Ureter (tissue), 1 donor: ENCODE measurements at places on chromosomes 1 and 21. TPM values are rescaled to one million over a fixed set of nuclear protein-coding genes. Genes with fewer than 3 reads are reported as not detected.

Gene ABCB10
- 13.7 TPM for total RNA-seq

DNA sequence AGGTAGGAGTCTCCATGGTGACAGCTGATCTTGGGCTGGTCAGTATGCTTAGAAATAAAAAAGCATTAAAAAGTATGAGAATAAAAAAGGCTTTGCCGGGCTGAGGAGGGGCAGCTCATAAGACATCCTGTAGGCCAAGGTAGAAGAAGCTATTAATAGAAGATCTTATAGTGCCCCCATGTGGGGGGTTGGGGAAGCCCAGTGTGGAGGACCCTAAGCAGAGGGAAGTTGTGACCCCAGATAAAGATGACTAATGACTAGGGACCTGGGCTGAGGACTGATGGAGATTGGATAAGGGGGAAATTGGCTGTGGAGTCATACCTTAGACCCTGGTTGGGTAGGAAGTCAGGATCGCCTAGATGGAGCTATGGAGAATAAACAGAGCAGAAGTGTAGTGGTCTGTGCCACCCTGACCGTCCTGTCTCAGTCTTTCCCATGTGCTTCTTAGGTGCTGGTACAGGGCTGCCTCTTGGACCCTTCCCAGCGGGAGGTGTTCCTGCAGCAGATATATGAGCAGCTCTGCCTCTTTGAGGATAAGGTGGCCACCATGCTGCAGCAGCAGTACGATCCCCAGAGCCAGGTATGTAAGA, 25.0 kb downstream of the SZT2 start:
- DNase-seq = no peak

Gene LAD1
- total RNA-seq = 186 TPM

Gene CYP4X1
- 6.0 TPM for total RNA-seq

DNA sequence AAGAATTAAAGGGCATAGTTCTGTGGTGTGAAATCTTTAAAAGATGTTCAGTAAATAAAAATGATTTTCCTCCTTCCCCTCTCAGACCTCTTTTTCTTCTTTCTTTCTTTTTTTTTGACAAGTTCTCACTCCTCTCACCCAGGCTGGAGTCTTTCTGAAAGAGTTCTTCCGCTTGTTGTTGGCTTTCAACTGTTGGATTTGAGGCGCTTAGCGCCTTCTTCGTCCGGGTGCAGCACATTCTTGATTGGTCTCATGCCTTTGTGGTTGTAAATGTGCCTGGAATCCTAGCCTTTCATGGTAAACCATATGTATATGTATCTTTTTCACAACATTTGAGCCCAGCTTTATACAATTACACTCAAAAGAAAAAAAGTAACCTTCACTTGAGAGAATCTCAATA, 980 bp upstream of the METTL18 start:
- no peak for DNase-seq

- DNase-seq = no peak
Observed at GRCh38 chr21:27388825-27389224, 421.9 kb upstream of the ADAMTS5 start.

GRCh38 chr21:27586326-27586725, 619.4 kb upstream of the ADAMTS5 start:
- DNase-seq = no peak

DNA sequence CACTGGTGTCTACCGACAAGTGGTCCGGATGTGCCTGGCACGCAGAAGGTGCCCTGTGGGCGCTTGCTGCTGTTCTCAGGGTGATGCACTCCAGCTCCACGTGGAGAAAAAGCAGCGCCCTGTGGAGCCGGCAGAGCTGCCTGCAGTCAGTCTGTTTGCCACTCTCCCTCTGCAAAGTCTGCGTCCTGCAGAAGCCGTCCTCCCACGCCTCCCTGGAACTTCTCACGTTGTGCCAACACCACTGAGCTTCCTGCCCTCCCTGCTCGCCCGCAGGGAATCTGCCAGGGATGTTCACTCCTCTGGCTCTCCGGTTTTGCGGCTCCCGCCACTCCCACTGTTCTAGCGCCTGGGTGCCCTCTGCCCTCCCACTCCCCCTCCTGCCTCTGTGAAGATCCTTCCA, 19.8 kb upstream of the UBXN10 start:
- no peak for DNase-seq

DNA sequence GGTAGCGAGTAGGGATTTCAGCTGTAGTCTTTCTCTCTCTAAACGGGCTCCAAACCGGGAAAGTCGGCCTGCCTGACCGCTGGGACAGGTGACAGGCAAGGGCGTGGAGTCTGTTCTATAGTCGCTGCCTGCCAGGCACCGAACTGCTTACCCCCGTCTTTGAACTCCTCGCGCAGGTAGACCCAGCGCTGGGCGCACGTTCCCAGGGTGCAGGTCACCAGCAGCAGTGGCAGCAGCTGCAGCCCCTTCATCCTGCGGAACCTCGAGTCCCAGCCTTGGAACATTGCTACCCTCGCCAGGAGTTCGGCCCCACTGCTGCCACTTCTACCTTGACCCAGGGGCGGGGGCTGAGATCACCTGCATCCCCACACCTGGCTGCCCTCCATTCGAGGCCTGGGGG, 22.2 kb upstream of the OSBPL9 start:
- no peak for DNase-seq

Gene LAMTOR2
- total RNA-seq = 47.5 TPM

DNA sequence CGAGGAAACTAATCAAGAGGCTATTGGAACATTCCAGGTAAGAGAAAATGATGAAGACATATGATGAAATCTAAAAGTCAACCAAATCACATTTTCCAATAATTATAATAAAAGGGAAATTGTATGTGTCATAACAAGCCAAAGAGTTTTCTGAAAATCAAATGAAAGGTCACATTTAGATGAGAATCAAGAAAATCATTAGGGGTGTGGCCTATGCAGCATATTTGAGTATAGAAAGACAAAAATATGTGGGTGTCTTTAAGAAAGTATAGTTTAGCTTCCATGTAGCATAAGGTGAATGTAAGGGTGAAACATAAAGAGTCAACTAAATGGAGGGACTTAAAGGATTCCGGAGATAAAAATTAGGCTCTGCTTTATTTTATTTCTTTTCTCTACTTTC, 9.2 kb upstream of the RNPC3 start:
- DNase-seq = no peak

DNA sequence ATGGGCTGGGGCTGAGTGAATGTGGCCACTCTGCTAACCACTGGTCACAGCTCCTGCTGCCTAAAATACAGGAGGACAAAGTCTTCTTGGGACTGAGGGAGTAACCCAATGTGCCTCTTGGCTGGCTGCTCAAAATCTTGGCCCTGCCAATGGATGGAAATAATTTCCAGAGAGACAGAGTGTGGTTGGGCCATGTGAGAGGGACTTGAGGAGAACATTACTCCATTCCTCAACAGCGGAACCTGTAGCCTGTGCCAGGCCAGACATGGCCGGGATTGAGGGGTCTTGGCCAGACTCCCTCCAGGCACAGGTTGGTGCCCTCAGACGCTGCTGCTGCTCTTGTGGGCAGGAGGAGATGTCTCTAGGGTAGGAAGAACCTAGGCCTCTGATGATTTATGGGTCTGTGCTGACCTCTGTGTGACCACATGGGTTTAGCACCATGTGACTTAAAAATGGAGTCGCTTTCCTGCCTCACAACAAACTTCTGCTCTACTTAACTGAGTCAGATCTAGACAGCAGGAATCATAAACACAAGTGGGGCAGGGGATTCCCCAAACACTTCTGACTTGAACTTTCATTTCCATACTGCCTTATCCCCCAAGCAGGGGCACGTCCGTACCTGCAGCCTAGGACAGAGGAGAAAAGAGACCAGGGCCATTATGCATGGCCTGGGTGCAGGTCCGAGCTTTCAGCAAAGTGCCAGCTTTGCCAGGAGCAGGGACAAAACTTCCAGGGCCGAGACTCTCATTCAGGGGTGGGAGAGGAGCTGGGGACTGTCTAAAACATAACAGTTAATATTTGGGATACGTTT, 79.2 kb downstream of the CD34 start:
- no peak for DNase-seq

Gene CADM3
- 4.2 TPM for total RNA-seq

Gene NUDT17
- total RNA-seq = 6.7 TPM

DNA sequence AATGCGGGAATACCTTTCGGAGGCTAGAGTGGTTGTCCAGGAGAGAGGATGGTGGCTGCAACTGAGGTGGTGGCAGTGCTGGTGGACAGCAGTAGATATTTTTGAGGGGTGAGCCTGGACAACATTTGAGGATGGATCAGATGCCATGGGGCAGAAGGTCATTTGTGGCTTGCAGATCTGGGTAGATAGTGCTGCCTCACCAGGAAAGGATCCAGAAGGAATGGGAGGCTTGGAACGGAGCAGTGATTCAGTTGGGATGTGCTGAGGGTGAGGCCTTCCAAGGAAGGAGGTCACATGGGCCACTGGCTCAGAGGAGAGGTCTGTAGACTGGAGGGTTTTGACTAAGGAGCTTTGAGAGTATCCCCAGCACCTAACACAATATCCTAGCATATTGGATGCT, 110.8 kb upstream of the KAZN start:
- no peak for DNase-seq

DNA sequence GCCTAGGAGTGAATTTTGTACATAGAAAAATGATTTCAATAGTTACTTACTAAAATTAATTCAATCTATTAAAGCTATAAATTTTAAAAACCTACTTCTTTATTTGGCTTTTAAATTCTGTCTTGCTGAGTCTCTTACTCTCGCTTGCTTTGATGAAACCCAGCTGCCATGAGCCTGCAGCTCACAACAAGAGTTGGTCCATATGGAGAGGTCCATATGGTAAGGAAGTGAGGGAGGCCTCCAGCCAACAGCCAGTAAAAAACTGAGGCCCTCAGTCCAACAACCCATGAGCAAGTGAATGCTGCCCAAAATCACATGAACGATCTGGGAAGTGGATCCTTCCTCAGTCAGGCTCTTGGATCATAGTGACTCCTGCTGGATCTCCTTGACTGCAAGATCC, 89.9 kb upstream of the CXADR start:
- no peak for DNase-seq

Gene SLC9C2
- not detected for total RNA-seq

DNA sequence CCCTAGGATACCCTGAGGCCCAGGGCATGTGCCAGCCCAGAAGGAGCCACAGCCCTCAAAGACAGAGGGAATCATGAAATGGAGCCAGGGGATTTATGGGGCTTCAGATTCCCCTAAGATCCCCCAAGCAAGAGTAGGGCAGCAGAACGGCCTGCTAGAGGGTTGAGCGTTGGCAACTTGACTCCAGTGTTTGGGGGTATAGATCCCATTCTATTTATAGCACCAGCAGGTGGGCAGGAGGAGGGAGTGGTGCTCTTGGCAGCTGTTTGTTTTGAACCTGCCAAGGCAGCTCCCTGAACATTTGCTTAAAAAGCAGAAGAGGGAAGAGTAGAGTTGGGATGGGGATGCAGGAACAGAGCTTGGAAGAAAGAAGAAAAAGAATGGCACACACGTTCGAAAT, 33.7 kb downstream of the GLUL start:
- DNase-seq = no peak

Gene FHL3
- total RNA-seq = 18.2 TPM

DNA sequence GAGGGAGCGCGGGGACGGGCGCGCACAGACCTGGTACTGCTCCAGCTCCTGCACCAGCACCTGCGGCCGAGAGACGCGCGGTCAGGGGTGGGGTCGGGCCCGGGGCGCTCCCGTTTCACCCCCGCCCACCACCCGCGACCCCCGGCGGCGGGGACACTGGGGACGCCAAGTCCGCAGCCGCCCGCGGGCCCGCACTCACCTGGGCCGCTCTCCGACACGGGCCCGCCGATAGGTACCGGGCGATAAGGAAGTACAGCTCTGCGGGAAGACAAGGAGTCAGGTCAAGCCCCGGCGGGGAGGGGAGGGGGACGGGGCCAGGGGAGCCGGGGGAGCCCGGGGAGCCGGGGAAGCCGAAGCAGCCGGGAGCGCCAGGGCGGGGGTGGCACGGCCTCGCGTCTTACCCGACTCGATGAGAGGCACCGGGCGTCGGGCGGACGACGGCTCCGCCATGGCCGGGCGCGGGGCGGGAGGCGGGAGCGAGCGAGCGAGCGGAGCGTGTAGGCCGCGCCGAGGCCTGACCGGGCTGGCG, 326 bp downstream of the BRWD1 start:
- DNase-seq = no peak

Gene PRAMEF5
- not detected for total RNA-seq

DNA sequence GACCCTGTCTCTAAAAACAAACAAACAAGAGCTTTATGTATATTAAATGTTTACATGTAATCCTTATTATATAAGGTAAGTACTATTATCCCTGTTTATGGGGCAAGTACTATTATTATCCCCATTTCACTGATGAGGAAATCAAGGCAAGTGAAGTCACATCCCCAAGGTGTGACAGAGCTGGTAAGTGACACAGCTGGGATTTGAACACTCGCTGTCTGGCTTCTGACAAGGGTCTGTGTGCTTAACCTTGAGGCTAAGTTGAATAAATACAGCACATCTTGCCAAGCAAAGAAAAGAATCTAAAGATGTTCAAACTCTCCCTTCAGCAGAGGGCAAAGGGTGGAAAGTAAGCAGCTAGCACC, 167.9 kb upstream of the IRF2BP2 start:
- DNase-seq = no peak

DNA sequence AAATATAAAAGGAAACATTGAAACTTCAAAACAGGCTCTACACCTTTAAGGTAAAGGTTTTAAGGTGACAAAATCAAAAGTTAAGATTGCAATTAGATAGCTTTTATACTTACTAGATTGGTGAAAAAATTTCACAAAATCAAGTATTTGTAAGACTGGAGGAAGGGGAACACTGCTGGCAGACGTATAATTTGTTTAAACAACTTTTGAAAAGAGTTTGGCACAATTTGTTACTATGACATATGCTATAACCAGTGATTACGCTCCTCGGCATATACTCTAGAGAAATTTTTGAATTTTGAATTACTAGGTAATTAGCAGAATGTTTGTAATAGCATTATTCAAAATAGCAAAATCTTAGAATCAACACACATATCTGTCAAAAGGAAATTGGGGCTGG, 425.0 kb downstream of the LRRIQ3 start:
- no peak for DNase-seq

DNA sequence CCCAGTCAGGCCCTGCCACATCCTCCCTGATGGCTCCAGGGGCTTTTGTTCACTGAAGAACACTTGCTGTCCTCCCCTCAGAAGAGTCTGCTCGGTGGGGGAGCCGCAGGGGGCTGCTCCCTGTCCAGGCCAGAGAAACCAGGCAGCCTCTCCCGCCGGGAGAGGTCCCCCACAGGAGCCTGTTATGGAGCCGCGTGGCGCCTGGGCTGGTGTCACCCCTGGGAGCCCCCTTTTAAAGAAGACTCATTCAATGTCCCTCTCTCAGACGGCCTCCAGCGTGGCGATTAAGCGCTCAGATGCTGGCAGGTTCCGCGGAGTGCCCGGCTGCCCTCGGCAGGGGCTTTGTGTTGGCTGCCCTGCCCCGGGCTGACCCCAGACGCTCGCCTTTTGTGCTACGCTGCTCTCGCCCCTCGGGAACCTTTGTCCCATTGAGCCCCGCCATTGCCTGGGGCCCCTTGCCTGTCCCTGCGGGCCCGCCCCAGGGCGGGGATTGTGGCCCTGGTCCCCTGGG, 43.1 kb downstream of the SKI start:
- no peak for DNase-seq

DNA sequence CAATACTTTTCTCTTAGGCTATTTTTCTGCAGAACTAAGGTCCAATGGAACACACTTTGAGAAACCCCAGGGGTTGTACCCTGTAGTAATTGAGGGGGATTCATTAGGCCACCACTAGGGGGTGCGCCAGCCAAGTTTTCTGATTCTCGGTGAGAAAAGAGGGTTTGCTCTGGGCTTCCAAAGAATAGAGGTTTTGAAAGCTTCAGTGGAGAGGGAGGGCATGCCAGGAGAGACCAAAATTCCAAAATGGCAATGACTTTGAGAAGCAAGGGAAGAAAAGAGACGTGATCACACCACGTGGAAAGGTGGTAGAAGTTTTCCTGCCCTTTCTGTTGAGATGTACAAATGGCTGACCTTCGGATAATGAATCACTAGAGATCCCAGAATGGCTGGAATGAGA, 323.3 kb downstream of the RPS6KC1 start:
- peak; percentile 49 for DNase-seq

Gene SFN
- 93.7 TPM for total RNA-seq

Gene LRRC8B
- total RNA-seq = 14.4 TPM
